Astrocyte of the spinal cord (primary cell): ENCODE measurements at places on chromosomes 4 and X.
A peak's percentile ranks its signal among the peaks of the same experiment; 100 is the strongest.

DNA sequence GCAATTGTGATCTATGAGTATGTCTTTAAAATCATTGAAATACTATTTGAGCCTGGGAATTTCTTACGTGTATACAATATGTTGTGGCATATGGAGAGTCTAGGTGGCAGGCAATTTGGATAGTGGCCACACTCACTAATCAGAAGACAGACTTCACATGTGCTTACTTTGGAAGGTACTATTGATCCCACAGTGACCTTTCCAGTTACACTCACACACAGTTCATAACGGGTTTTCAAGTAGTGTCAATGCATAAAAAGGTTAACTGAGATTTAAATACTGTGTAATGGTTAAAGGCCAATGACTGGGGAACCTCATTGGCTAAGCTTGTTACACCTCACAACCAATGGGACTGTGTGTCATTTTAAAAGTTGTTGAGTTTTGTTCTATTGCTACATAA, 783.2 kb downstream of the RPA4 start:
- DNase-seq, result no peak

GRCh38 chr4:47836641-47837093, 1.2 kb downstream of the CORIN start:
- peak; percentile 84 for DNase-seq

DNA sequence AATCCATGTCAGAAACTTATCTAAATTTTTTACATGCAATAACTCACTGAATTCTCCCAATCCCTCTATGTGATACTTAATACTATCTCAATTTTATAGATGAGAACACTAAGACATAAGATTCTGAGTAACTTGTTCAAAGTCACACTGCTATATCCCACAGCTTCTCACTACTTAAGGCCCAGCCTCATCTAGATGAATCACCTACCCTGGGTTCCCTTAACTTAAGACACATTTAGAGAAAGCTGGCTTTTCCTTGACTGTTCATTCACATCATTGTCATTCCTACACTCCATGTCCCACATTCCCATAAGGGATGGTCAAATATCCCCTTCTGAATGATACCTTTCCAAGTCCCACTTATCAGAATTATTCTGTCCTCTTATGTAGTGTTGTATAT, 21.0 kb downstream of the TNIP3 start:
- DNase-seq, result no peak

DNA sequence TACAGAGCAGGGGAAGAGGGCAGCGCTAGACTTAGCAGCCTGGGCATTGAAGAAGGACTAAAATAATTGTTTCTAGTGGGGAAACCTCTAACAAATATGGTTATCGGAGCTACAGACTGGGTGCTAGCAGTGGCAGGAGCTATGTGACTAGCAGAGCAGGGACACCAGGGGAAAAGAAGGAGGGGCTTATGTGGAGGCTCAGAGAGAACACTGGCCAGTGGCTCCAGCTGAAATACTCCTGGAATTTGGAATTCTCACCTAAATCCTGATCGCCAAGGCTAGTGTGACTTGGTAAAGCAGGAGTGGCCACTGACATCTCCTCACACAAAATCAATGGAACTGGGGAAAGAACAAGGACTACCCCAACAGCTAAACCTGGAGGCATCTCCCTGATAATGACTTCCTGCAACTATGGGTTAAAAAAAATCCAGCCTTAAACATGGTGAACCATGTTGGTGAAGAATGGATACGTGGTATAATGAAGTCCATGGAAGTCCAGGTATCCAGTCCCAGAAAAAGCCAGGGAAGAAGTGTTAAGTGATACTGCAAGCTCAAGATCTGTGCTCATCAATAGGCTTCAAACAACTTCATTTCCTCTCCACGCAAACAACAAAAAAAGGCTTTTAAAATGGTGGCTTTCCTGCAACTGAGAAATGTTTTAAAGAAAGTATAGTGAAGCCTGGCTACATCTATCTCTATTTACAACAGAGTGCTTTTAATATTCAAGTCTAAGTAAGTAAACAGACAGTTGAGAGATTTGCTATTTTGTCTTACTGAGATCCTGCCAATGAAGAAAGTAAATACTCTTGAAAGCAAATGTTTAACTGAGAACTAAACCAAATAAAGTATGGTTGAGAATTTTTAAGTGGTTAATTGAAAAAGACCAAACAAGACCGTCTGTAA, 1.8 kb downstream of the TAPT1 start:
- DNase-seq, result no peak

DNA sequence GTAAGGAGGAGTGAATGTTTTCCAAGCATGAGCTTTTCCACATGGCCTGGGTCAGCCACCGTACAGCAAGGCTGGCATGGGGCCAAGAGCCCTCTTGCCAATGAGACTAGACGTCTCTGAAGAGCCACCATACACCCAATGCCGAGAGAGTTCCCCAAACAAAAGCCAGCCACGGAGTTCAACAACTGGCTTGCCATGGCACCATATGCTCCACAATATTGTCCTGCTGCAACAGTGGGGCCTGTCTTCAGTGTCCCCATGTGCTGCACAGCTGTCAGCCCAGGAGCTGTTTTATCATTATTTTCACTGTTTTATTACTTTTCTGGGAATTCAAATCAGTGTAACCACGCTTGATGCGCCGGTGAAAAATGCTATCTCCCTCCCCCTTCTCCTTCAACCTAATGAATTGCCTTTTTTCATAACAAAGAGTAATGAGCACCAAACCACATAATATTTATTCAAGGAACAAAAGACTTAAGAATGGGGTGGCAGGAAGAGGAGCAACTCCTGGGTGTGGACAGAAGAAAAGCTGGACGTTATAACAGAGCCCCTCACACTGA, 18.4 kb downstream of the MAML3 start:
- peak; percentile 38 for DNase-seq

DNA sequence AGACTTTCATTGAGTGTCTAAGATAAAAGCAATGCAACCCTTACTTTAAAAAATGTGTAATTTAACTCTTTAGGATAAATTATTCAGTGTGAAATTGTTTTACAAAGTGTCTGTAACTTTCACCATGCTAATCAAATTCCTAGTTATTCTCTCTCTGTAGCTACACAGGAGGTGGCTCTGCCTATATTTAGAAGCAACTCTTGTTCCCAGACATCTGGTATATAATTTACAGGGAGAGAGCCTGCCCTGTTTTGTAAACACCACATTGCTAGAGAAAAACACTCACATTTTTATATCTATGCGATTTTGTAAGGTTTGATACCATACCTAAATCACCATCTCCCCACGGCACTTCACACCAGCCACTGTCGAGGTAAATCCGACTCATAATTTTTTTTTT, 35.5 kb upstream of the SPATA4 start:
- peak; percentile 0 for DNase-seq
